ENCODE measurements at places on chromosomes 6 and 20. TPM values are rescaled to one million over a fixed set of nuclear protein-coding genes. Genes with fewer than 3 reads are reported as not detected.

DNA sequence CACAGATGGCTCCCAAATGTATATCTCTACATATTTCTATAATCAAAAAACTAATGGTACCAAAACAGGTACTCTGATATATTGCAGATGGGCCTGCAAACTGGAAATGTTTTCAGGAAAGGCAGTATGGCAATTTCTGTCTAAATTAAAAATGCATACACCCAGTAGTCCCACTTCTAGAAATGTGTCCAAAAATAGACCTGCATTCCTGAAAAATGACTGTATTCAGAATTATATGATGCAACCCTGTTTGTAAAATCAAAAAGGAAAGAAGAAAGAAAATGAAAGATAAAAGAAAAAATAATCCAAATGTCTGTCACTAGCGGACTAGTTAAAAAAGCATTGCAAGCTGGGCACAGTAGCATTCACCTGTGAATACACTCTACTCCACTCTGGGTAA lies 12.9 kb upstream of the MICB start:
- no peak for DNase-seq

DNA sequence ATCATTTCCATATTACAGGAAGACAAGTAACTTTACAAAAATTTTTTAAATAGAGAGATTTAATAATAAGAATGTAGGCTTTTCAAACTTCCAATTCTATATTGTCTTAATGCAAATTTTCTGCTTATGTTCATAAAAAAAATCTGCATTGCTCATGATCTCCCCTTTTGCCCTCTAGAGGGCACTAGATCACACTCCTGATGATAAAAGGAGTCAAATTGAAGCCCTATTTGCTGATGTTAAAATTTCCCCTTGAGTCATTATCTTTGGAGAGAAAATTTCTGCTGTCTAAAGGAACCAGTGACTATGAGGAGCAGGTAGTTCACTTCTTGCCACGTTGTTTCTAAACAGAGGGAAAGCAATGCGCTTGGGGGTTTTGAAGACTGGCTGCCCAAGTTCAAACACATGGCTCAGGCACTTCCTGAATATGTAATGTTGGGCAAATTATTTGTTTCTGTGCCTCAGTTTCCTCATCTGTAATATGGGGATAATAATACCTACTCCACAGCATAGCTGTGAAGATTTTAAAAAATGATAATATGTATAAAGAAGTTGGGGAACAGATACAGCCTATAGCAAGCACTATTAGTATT lies 874.2 kb downstream of the TFAP2A start:
- DNase-seq, result no peak

Gene FNDC11
- total RNA-seq, result 0.57 TPM

DNA sequence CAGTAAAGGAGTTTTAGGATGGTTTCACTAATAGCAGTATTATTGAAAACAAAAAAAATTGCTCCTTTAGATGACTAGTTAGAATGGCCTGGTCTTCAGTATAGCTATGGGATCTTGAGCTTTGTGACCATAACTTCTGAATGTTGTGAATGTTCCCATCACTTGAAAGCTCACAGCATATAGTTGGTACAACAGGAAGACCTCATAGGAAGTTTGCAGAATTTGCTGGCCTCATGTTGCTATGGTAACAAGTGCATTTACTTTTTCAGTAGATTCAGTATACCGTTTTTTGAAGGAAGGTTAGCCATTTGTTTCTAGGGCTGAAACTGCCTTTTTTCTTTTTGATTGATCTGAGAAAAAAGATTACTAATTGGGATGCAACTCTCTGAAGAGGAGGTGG lies 8.3 kb downstream of the PHF3 start:
- DNase-seq, result no peak

GRCh38 chr6:109475625-109476024 lies 7.4 kb downstream of the ZBTB24 start:
- DNase-seq, result no peak

GRCh38 chr6:129661536-129662405 lies 48.2 kb downstream of the ARHGAP18 start:
- DNase-seq, result no peak

DNA sequence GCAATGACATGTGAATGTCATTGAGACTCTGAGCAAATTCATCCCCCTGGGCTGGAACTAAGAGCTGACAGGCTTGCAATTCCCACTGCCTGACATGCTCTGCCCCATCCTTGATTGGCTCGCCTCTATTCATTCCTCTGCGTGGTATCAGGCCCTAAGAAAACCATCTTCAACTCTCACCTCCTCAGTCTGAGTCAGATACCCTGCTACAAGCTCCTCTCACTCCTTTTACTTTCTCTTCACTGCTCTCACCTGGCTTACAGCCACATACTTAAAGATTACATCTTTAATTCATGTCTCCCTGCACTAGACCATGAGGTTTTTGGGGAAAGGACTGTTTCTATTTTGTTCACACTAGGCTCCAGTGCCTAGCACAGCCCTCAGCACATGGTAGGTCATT lies 131.6 kb downstream of the KIF6 start:
- no peak for DNase-seq
